ENCODE measurements at places on chromosomes 5 and 9. TPM values are rescaled to one million over a fixed set of nuclear protein-coding genes. Genes with fewer than 3 reads are reported as not detected.
A peak's percentile ranks its signal among the peaks of the same experiment; 100 is the strongest.

DNA sequence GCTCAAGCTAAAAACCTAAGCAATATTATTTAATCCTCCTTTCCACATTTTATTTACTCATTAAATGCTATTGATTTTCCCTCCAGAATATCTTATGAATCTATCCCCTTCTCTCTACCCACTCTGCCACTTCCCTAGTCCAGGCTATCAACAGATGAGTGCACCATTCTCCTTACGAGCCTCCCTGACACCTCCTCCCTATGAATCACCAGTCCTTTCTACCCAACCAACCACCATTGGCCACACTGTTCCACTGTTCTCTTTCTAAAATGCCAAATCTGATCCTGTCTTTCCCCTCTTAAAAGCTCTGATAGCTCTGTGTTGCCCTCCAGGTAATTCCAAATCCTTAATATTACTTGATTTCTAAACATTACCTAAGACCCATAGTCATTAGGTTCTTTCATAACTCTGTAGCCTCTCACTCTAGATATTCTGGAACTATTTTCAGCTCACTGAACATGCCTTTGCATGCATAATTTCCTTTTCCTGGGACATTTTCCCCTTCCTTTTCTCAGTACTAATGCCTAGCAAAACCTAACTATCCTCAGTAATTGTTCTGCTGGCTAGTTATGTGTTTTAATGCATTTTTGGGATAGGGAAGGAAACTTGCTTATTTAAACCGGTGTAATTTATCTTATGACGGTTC is 126.3 kb downstream of the UNC13B start:
- peak; percentile 20 for DNase-seq

DNA sequence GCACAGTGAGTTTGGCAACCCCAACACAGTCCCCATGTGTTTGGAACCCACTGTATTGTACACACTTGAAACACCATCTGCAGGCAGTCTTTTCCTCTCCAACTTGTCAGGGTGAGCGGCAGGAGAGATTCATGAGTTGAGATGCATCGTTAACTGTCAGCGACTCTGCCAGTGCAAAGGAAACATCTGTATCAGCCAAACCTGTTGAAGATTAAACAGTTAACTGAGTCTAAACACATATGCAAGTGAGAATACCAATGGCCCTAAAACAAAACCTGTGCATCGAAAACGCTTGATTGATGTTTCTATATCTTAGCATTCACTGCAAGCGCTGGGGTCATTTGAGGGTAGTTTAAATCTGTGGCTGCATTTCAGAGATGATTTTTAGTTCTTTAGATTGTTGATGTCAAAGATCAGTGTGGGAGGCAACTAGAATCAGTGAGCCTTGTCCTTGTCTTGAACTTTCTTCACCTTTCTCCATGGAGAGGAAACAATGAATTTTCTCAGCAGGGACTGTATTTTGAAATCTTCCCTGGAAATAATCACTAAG is 41.3 kb upstream of the PAM start:
- DNase-seq = no peak

The SLC22A5 gene
- 13.4 TPM for total RNA-seq

- DNase-seq = no peak
These were observed 133.6 kb upstream of the CDKN2B start for GRCh38 chr9:22142671-22143070.

- no peak for DNase-seq
These were observed 1.7 kb upstream of the EGFL7 start for GRCh38 chr9:136660971-136661550.

- DNase-seq = no peak
These were observed 31.7 kb upstream of the ARAP3 start for GRCh38 chr5:141713616-141714309.

The AMBP gene
- total RNA-seq = 0.36 TPM

The PSMD5 gene
- total RNA-seq = 29.6 TPM

- peak; percentile 56 for DNase-seq
These were observed 14.6 kb upstream of the RNU6ATAC start for GRCh38 chr9:134178768-134179551.

GRCh38 chr9:91181541-91181940 is 180.2 kb downstream of the AUH start:
- no peak for DNase-seq

DNA sequence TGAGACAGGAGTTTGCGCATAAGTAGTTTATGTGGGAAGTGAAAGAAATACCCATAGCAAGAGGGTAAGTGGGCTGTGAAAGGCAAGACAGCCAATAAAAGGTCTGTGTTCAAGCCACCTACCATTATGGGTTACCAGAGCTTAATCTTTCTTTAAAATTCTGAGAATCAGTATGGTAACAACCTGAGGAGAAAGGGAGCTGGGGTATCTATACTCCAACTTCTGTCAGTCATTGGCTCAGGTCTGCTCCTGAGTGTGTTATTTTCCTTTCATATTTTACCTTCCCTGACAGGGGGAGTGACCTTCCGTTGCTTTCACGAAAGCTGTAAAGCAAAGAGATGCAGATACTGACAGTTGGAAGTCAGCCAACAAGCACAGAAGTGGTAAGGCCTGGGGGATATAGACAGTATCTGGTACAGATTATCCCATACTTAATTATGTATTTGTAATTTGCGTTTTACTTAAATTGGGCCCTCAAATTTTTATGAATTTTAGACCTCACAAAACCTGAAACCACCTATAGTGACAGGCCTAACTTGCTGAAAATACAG is 233.4 kb downstream of the RAB3C start:
- DNase-seq = no peak

- DNase-seq = peak; percentile 84
These were observed 7.6 kb downstream of the S1PR3 start for GRCh38 chr9:88998911-88999310.

The KCNMB1 gene
- not detected for total RNA-seq

- DNase-seq = no peak
These were observed 107.8 kb upstream of the ADAMTSL1 start for GRCh38 chr9:18366184-18366583.

DNA sequence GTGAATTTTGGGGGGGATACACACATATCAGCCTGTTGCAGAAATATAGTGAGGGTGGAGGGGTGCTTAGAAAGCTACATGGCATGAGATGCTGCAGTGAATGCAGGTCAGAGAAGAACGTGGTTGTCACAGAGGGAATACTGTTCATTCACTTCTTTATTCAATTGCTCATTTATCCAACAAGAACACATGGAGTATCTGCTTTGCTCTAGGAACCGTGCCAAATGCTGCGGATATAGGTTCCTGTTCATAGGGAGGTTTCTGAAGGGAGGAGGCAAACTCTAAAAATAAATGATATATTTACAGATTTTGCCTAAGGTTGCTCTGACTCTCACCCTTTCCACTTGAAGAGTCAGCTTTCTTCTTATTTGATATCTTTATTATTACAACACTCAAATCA is 444.3 kb upstream of the CLINT1 start:
- no peak for DNase-seq

DNA sequence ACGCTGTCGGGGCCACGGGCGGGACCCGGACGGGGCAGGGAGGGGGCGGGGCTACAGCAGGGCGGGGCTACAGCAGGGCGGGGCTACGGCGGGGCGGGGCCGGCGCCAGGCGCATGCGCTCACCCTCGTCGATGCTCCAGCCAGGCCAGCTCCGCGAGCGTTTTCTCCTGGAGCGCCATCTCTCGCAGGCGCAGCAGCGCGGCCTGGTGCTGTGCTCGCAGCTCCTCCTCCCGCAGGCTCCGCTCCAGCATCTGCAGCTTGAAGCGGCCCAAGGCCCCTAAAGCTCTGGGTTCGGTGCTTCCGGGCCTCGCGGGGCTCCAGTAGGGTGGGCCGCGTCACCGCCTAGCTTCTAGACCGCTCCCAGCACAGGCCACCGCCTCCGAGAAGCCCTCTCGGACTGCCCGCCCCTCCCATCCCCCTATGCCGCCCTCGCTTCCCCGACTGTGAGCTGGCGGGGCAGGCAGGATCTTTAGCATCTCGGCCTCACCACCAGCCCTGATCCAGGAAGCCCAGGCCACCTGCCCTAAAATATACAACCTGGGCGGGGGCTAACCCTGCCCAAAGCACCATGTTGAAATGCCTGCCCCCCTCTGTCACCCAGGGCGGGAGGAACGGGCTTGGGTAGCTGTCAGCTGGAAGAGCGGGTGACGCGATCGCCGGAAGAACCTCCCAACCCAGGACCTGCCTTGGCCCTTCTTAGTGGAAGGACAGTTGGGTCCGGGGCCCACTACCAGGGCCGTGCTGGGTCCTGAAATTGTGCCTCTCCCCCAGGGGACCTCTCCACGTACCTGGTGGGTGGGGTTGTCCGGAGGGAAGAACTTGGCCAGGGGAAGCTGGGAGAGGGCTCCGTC is 21.9 kb upstream of the QSOX2 start:
- DNase-seq = peak; percentile 41

GRCh38 chr9:126957687-126958053 is 43.1 kb downstream of the RALGPS1 start:
- peak; percentile 65 for DNase-seq

DNA sequence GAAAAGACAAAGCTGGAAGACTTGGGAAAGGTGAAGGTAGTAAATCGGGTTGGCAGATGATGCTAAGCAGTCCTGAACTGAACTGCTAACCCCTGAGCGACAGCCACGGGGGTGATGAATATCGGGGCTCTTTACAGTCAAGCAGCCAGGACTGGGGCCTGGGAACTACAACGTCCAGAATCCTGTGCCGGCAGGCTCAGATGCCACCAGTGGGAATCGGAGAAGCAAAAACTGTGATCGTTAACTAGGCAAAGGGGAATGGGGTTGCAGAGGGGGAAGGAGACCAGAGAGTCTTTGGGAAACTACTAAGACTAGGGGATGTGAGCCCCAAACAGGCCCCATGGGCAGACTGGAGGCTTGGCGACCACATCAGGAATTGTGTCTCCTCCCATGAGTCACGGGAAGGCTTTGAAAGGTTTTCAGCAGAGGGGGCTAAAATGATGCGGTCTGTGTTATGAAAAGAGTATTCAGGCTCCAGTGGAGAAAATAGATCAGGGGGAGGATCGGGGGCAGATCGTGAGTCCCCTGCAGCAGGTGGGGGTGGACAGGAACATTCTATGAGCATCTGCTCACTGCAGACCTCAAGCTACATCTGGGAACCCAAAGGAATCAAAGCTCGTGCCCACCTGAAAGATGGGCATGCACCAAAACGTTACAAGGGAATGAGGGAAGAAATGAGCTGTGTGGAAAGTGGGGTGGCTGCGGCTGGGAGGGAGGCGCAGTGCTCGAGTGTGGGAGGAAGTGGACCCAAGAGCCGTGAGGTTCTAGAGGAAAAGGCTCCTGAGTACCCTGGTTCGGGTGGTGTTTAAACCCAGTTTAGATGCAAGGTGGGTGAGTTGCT is 53.8 kb downstream of the HRH2 start:
- DNase-seq = no peak

- DNase-seq = no peak
These were observed 4.2 kb upstream of the SNAPC4 start for GRCh38 chr9:136403915-136404800.

The SH3GL2 gene
- not detected for total RNA-seq

GRCh38 chr9:77954013-77954665 is 77.5 kb downstream of the GNAQ start:
- DNase-seq = no peak

The NMUR2 gene
- total RNA-seq = not detected

The STPG3 gene
- total RNA-seq = not detected
